ENCODE measurements at places on chromosomes 12 and 14.

GRCh38 chr12:132710043-132710404, 618 bp upstream of the PGAM5 start:
- no peak for DNase-seq

- DNase-seq, result no peak
These were observed 48.5 kb downstream of the SVOP start for GRCh38 chr12:108972358-108972757.

GRCh38 chr12:130702966-130703732, 12.9 kb downstream of the RIMBP2 start:
- no peak for DNase-seq

GRCh38 chr14:33529787-33530757, 420.8 kb downstream of the EGLN3 start:
- DNase-seq, result no peak

DNA sequence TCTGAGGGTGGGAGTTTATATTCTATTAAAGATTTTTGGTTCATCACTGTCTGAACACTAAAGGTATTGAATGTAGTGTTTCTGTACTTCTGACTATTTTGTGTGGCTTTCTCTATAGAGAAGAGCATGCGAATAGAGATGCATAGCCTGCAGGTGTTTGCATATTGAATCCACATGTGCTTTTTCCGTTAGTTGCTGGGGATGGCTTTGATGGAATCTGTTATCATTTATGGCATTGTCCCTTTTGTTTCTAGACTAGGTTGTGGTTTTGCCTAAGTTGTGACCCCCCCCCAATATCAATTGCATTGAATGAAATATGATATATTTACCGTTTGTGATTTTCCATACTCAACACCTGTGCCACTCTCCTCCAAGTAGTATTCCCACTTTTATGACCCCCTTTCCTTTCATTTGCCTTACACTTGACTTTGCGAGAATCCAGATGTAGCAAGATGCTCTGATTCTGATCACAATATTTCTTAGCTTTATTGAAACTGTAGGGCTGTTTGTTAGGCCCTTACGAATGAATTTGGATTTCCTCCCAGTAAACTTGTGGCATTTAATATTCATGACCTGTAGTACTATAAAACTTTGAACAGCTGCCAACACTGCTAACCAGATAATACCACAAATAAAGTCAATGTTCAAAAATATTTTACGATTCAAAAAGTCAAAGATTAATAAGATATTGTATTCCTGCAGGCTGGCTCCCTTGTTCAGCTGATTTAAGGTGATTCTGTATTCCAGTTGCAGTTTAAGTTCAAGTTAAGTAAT, 176.4 kb downstream of the TMTC2 start:
- DNase-seq, result no peak

GRCh38 chr12:67315661-67316060, 46.5 kb downstream of the CAND1 start:
- no peak for DNase-seq

- DNase-seq, result no peak
These were observed 5.8 kb downstream of the ASB2 start for GRCh38 chr14:93970585-93970964.

DNA sequence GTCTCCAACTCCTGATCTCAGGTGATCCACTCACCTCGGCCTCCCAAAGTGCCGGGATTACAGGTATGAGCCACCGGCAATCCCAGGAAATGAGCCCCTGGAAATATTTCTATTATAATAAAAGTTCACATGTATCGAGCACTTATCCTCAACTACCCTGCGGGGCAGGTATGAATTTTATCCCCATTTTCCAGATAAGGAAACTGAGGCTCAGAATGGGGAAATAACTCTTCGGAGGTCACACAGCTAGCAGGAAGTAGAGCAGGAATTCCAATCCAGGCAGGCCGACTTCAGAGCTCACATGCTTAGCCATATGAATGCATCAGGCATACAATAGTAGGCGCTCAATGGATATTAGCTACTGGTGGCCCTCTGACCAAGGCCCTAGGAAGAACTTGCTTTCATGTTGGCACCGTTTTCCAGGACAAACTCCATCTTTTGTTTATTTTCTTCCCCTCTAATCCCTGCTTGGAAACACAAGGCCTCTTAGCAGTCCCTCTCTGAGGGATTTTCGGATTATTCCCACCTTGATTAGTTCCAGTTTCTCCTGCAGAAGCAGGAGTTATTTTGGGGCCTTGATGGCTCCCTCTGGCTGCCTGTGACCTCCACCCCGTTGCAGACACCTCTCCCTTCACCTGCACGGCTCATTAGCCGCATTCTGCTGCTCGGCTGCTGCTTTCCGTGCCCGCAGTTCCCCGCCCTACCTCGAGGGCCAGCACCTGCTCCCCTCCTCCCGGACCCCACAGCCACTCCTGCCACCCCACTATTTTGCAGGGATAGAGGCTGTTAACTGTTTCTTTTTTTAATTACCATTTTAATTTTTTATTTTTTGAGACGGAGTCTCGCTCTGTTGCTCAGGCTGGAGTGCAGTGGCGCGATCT, 18.7 kb upstream of the POP5 start:
- no peak for DNase-seq

DNA sequence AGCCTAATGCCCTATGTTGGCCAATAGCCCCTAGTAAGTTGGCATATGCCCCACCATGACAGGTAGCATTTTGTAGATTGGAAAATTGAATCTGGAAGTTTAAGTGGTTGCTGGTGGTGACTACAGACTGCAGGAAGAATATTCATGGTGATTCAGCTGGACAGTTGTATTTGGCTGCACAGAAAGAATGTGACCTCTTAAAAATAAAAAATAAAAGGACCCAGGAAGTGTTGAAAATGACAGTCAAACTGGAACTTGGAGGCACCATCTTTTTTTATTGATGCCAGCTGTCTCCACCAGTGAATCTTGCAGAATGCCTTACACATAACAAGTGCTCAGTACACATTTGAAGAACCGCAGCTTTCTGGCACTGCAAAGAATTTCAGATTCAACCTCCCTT, 73.9 kb downstream of the PRMT8 start:
- no peak for DNase-seq

GRCh38 chr14:94379291-94380224, 8.8 kb downstream of the SERPINA1 start:
- DNase-seq, result no peak

Measured in stimulated activated CD8-positive, alpha-beta memory T cell treated with anti-CD3 and anti-CD28 coated beads, Interleukin-7, amount 100 ng/mL, for 24 hours (primary cell).